A549 treated with ZK216348 at 1 μM for 4 hours (cell line): ENCODE measurements at places on chromosomes 4 and X. TPM values are rescaled to one million over a fixed set of nuclear protein-coding genes. Genes with fewer than 3 reads are reported as not detected.

The GSX2 gene
- total RNA-seq: not detected in 5 replicates

The CABS1 gene
- not detected in 5 replicates for total RNA-seq

The USP46 gene
- 4.9 to 8.4 TPM (median 7.7 TPM) in 5 replicates for total RNA-seq

The EDA gene
- total RNA-seq: 0.35 to 0.84 TPM (median 0.49 TPM) in 5 replicates

The DIAPH2 gene
- total RNA-seq: 2.7 to 5.4 TPM (median 4.9 TPM) in 5 replicates

The CTBP1 gene
- total RNA-seq: 56.7 to 97.3 TPM (median 85.7 TPM) in 5 replicates

The UGT8 gene
- total RNA-seq: 0.08 to 0.15 TPM (median 0.11 TPM) in 5 replicates

The PNMA6F gene
- total RNA-seq: not detected in 5 replicates

The RTL9 gene
- total RNA-seq: 0.05 to 0.36 TPM (median 0.09 TPM) in 5 replicates

The IDS gene
- 72.7 to 106 TPM (median 96.9 TPM) in 5 replicates for total RNA-seq

The IKBKG gene
- 30.5 to 46.4 TPM (median 42.7 TPM) in 5 replicates for total RNA-seq

The ZBTB33 gene
- 5.2 to 12.7 TPM (median 11.7 TPM) in 5 replicates for total RNA-seq

The CYSLTR1 gene
- not detected in 5 replicates for total RNA-seq

The DCTD gene
- total RNA-seq: 69.6 to 80.1 TPM (median 73.0 TPM) in 5 replicates

The SPANXD gene
- total RNA-seq: 0.46 TPM in 1 of 5 replicates, not detected in the others

The CENPU gene
- total RNA-seq: 22.4 to 30.3 TPM (median 23.7 TPM) in 5 replicates

The GLRA2 gene
- not detected in 5 replicates for total RNA-seq

The L1CAM gene
- total RNA-seq: 18.2 to 26.1 TPM (median 21.4 TPM) in 5 replicates

The TMEM35A gene
- not detected in 5 replicates for total RNA-seq

The AREG gene
- 46.2 to 55.5 TPM (median 48.7 TPM) in 5 replicates for total RNA-seq

The UGT2B17 gene
- not detected in 5 replicates for total RNA-seq

The TMEM271 gene
- not detected in 5 replicates for total RNA-seq

The SPANXN5 gene
- not detected in 5 replicates for total RNA-seq

The ALB gene
- total RNA-seq: not detected in 5 replicates

The SSX2 gene
- not detected in 5 replicates for total RNA-seq

The MCF2 gene
- total RNA-seq: not detected in 5 replicates

The CYLC1 gene
- total RNA-seq: not detected in 5 replicates

The HPSE gene
- 1.1 to 2.2 TPM (median 1.3 TPM) in 5 replicates for total RNA-seq

The SEC24D gene
- total RNA-seq: 13.6 to 17.3 TPM (median 16.6 TPM) in 5 replicates

The VGLL1 gene
- total RNA-seq: not detected in 5 replicates

The ODAPH gene
- 1.6 TPM in 1 of 5 replicates, not detected in the others for total RNA-seq

The TRPC3 gene
- total RNA-seq: 0.05 to 0.14 TPM (median 0.07 TPM) in 4 of 5 replicates, not detected in the other

The TRAPPC11 gene
- 8.1 to 11.7 TPM (median 10.2 TPM) in 5 replicates for total RNA-seq
